HFF-Myc (cell line): ENCODE measurements at places on chromosomes 2 and 18.

DNA sequence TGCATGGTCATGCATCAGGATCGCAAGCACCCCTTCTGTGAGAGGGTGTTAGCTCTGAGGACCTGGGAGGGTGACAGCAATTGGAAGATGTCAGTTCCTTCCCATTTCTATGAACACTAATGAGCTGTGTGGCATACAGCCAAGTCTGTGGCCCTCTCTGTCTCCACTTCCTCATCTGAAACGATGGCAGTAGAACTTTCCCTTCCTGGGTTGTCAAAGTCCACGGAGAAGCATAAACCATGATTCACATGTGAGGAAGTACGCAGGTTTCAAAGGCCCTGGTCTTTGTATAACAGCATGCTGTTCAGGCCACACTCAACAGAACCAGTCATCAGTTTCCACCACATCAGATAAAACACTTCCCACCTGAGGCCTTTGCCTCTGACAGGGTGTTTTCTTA lies 167.4 kb upstream of the RAB6C start:
- no peak for DNase-seq

DNA sequence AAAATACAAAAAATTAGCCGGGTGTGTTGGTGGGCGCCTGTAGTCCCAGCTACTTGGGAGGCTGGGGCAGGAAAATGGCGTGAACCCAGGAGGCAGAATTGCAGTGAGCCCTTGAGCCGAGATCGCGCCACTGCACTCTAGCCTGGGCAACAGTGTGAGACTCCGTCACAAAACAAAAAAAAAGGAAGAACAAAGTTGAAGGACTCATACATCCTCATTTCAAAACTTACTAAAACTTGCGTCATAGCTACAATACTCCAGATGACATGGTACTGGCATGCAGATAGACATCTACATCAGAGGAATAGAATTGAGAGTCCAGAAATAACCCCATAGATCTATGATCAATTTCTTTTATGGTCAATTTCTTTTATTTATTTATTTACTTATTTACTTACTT lies 13.6 kb upstream of the CYP27C1 start:
- DNase-seq, result no peak

DNA sequence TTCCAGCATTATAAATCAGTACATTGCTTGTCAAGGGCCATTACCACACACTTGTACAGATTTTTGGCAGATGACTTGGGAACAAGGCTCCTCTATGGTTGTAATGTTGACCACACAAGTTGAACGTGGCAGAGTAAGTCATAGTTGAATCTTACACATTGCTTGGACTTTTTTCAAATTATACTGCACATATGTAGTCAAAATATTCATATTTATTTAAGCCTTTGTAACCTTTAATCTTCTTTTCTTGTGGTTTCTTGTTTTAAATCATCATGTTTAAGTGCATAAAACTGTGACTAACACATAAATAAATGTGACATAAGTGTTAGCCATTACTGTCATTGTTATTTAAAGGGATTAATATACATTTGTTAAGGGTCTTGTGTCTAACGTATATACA lies 52.1 kb upstream of the EPB41L5 start:
- no peak for DNase-seq

DNA sequence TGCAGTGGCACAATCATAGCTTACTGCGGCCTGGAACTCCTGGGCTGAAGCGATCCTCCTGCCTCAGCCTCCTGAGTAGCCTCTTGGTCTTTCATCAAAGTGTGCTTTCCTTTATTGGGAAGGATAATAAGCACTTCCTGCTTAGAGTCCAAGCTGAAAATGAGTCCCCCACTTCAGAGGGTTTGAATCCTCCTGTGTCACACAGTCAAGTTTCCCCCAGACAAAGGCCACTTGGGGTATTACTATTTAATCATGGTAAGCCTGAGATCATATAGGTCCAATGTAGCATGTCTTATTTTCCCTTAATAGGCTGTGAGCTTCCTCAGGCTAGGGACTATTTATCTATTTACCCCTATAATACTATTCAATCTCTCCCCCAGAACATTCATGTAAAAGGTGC lies 11.4 kb upstream of the KIAA2012 start:
- no peak for DNase-seq

DNA sequence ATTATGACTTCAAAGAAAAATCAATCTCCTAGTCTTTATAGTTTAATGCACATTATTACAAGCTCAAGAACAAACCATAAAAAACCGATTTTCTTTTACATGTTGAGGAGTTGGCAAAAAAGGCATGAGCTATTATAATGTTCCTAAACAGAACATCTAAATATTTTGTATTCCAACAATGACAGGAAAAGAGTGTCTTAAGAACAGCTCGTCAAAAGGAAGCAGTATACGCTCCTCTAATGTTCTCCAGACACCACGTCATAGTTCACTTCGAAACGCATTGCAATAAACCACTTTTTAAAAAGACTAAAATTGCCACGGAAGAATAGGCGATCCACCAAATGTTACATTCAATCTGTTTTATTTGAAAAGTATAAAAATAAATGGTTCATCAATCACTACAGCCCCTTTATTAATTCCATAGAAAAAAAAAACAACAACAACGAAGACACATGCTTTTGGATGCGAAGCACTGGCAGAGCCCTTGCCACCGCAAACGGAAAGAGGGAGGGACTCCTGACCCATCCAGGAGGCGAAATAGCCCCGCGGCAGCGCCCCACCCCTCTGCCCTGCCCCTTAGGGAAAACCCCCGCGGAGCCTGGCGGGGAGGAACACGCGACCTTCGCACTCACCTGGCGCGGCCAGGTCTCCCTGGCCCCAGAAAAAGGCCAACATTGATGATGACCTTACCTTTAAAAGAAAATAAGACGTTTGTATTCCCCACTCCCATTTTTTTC lies 45.8 kb downstream of the MBP start:
- no peak for DNase-seq

DNA sequence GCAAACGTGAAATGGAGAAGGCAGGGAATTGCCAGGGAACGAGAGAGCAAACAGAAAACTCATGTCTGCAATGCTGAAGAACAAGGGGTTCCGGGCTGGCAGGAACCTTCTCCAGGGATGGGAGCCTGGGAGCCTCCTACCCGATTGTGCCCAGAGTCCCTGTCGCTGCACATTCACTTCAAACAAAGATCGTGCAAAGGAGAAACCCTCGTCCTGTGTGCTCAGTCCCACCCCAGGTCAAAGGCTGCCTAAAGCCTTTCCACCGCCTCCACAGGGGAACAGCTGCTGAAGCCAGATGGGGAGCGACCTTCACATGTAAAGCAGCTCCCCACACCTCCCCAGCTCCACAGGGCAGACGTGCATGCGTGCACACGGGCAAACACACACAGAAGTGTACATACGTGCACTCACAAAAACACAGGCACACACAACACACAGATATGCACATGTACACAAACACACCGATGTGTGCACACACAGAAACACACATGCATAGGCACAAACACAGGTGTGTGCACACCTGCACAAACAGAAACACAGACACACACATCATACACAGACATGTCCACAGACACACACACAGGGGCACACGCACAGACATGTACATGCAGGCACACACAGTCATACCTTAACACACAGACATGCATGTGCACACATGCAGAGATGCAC lies 460.1 kb upstream of the SALL3 start:
- DNase-seq, result no peak

DNA sequence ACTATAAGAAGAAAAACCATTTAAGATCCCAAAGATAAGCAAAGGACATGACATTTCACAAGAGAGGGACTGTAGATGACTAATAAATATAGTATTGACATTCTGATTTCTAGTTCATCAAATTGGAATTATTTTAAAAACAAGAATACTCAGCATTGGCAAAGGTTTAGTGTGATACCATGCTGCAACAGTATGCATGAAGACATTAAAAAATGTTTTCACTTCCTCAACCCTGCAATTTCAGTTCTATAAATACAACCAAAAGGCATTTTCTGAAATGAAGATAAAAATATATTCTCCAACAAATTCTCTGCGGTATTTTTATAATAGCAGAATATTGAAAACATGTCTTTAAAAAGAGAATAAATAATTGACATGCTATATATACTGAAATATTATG lies 2.1 kb downstream of the C2orf81 start:
- no peak for DNase-seq

DNA sequence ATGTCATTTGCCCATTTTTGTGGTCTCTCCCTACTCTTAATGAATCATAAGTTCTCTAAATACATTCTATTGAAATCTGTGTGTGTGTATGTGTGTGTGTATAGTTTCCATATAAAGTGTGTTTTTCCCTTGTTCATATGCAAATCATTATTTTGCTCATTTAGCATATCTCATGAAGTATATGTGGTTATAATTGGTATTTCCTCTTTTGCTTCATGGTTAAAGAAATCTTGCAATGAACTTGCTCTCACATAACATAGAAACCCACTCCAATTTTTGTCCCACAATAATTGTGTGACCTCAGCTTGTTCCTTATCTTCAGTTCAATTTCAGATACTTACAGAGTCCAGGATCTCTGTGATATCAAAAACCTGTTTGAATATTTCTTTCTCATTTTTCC lies 1.2 kb downstream of the CPO start:
- no peak for DNase-seq

- no peak for DNase-seq
Observed at GRCh38 chr2:240240781-240241180, 100.3 kb upstream of the OTOS start.

DNA sequence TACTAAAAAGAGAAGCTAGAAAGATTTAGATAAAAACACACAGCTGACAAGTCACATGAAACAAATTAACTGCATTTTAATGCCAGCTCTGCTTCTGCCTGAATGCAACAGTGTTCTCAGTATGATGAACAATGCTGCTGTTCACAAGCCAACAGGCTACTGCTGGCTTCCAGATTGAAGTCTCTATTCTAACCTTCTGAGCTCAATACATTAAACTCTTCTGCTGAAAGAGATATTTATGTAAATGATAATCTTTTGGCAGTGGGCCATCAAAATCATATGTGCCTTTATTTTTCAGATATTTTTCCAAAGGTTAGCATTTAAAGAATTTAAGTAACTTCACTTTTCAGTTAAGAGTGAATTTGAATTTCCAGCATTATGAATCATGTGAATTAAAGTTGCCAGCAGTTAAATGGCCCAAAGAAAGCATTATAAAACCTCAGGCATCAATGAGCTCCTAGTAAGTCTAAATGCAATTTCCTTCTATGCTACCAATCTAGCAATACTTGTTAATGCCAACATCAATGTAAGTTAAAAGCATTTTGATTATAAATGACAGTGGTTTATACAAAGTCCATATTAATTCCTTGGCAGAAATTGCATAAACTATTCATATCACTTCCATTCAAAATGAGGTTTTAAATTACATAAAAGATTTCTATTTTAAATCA lies 72.4 kb downstream of the ID2 start:
- no peak for DNase-seq

DNA sequence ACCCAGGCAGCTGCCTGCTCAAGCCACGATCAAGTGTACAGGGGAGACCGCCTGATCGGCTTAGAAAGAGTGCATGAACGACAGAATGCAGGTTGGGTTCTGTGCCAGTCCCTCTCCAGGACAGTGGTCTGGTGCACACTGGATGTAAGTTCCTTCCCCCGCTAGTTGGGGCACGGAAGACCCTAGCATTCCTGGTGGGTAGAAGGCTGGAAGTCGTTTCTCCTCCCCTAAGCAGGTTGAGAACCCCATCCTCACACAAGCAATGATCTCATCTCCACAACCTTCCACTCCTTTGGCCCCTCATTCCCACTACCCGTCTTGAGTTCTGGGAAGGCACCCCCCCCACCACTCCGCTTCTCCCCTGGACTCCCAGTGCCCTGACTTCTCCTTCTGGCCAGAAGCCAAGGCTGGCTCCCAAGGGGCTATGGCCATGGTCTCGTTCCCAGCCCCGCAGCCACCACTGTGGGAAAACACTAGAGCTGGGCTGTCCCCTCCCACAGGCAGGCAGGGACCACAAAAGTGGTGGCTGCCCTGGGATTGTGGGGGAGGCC lies 1.4 kb upstream of the ANKRD39 start:
- no peak for DNase-seq

GRCh38 chr2:26573241-26573925 lies 67.8 kb downstream of the CIB4 start:
- DNase-seq, result no peak

DNA sequence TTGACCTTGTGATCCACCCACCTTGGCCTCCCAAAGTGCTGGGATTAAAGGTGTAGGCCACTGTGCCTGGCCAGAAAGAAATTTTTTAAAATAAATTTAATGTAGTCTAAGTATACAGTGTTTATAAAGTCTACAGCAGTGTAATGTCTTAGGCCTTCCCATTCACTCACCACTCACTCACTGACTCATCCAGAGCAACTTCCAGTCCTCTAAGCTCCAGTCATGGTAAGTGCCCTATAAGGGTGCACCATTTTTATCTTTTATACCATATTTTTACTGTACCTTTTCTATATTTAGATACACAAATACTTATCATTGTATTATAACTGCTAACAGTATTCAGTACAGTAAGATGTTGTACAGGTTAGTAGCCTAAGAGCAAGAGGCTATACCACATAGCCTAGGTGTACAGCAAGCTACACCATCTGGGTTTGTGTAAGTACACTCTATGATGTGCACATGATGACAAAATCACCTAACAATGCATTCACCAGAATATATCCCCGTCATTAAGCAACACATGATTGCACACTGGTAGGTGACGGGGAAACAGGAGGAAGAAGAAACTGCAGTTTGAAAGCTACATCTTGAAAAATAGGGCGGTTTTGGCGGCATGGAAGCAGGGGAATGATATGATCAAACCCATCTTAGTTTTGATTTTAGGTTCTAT lies 105.1 kb upstream of the ITGB6 start:
- DNase-seq, result no peak

- no peak for DNase-seq
Observed at GRCh38 chr2:105655244-105655643, 89.5 kb upstream of the NCK2 start.

- DNase-seq, result no peak
Observed at GRCh38 chr2:147524912-147525311, 319.9 kb upstream of the ACVR2A start.

GRCh38 chr2:198106621-198107385 lies 302.4 kb downstream of the PLCL1 start:
- DNase-seq, result no peak

DNA sequence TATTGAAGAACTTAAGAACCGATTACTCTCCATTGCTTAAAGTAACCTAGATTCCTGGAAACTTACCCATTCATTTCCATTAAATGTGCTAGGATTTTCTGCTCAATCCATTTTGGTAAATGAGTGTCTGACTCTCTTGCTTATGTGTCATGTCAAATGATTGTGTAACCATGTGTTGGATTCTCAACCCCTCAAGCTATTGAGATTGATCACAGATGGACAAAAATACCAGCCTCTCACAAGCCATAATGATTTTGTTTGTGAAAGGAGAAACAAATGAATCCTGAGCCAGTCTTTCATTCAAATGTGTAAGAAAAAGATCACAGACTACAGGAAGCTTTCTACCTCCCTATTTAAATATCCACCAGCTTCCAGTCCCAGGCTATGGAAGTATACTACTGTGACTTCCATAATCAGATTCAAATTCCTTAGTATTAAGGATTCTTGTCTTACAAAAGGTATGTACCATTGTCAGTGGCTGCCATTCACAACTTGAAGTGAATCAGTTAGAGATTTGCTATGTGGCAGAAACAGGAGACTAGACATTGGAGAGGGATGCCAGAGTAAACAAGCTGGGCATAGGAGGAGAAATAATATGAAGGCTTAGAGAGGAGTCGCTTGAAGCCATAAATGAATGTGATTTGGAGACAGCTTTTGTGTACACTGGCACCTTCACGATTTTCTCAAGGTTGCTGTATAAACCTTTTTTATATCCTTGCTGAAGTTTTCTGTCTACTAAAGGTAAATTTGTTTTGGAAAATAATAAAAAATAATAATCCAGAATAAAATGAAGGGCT lies 498.5 kb upstream of the SETBP1 start:
- DNase-seq, result no peak
